ENCODE measurements at places on chromosomes 7 and 10. TPM values are rescaled to one million over a fixed set of nuclear protein-coding genes. Genes with fewer than 3 reads are reported as not detected.

DNA sequence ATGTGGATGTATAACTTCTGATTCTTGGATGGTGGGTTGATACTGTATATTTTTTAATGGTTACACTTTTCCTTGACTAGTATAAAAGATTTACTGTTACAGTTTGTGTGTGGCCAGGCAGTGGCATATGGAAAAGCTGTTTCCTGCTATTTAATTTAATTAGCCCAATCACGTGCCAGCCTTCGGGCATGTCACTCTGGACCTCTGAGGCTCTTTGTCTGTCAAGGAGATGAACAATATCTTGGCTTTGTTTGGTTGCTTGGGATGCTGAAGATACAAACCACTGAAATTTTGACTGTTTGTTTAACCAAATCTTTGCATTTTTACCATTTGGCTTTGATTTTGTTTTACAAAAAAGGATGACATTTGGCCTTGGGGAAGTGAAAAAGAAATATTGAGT lies 185.0 kb downstream of the HDAC9 start:
- no peak for DNase-seq

- DNase-seq, result no peak
These were observed 266.5 kb upstream of the YAE1 start for GRCh38 chr7:39299695-39300094.

DNA sequence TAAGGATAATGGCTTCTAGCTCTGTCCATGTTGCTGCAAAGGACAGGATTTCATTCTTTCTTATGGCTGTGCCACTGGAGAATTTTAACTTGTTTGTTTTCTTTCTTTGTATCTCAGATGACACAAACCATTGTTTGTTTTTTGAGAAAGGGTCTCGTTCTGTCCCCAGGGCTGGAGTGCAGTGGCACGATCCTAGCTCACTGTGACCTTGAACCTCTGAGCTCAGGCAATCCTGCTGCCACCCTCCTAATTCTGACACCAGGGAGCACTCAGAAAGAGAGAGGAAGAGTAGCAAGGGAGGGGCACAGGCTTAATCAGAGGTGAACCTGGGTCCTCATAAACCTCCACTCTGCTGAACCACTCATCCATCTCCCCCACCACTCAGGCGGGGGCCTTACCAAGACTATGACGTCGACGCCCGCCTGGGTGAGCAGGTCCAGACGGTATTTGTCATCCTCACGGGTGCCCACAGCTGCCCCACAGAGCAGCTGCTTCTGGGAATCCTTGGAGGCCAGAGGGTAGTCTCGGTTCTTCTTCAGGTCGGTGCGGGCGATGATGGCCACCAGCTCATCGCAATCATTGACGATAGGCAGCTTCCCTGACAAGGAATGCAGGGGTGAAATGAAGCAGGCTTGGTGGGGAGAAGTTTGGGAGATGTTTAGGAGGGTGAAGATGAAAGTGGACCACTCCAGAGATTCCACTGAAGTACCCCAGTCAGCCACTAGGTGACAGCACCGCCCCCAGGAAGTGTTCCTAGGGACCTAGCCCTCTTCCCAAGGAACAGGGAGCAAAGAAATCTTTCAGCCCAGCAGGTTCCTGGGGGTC lies 11.6 kb downstream of the IMPDH1 start:
- peak; percentile 64 for DNase-seq

SKIDA1 gene
- total RNA-seq, result 2.0 TPM

DNA sequence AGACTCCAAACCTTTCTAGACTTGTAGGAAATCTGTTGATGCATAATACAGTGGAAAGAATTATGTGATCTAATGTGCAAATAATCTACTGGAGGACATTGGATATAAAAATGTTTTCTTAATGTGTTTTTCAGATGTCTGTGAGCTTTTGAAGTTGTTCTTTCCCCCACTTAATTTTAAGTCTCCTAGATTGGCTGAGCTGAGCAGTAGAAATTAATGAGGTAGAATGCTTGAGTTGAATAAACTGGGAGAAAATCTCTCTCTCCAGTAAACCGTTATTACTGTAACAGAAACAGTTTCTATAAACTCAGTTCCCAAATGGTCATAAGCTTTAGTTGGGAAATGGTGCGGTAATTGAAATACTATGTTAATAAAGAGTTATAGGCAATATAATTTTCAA lies 15.7 kb downstream of the CSGALNACT2 start:
- DNase-seq, result no peak

- peak; percentile 12 for DNase-seq
These were observed 973 bp downstream of the GPR158 start for GRCh38 chr10:25175527-25176420.

DNA sequence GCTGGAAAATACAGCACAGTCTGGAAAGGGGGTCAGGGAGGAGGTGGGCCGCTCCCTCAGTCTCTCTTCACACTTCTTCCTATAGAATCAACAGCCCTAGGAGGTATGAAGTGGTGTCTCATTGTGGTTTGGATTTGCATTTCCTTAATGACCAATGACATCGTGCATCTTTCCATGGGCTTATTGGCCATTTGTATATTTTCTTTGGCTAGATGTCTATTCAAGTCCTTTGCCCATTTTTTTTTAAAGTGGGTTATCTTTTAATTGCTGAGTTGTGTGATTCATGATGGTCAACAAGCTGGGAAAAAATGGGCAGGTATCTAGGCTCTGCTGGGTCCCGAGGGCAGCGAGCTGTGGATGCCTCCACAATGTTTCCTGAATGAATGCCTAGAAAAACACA lies 29.1 kb downstream of the TMEM130 start:
- no peak for DNase-seq

DNA sequence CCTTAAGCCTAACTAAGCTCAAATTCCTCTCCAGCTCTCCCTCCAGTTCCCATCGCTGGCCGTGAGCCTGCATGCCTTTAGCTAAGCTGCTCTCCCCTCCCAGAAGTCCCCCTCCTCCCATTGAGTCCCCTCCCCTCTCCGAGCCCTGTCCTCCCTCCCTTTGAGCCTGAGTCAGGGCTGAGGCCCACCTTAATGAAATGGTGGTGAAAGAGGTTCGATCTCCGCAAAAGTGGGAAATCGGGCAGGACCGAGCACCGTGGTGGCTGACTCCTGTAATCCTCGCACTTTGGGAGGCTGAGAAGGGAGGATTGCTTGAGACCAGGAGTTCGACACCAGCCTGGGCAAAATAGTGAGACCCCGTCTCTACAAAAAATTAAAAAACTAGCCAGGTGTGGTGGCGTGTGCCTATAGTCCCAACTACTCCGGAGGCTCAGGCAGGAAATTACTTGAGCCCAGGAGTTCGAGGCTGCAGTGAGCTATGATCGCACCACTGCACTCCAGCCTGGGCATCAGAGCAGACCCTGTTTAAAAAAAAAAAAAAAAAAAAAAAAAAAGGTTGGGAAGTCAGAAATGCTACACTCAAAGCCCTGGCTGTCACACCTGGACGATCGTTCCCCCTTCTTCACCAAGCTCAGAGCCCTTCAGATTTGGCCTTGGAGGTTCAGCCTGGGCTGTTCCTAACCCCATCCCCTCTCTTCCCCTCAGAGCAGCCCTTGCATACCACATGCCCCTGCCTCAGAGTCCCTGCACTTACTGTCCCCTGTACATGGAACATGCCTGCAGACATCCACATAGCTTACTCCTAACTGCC lies 995 bp upstream of the CLDN3 start:
- no peak for DNase-seq

DNA sequence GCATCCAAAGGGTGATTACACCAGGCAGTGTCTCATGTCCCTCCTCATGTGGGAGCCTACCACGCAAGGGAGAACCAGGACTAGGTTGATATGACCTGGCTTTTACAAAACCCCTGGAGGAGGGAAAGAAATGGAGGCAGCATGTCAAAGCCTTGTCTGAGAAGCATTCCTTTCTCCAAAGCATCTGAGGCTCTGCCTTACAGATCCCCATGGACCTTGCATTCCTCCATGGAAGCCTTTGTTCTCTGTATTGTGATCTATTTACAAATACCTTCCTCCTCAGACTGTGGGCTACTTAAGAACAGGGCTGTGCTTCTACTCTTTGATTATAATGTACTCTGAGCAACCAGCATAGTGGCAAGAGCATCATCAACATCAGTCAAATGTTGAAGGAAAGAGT lies 197.0 kb downstream of the PLXNA4 start:
- no peak for DNase-seq

DNA sequence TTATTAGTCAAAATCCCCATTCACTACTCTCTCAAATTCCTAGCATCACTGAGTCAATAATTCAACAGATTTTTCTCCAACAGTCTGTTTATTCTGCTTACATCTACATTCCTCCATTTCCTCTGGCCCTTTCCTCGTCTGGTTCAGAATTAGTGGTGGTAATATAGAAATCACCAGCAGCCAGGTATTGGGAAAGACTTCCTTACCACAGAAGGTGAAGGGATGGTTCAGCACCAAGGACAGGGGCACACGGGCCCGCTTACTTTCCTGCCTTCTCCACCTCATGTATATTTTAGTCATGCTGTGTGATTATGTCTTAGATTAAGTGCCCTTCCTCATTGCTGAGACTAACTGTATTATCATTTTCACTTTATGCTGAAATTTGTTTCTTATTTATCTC lies 70.4 kb upstream of the APBB1IP start:
- DNase-seq, result peak; percentile 6

DNA sequence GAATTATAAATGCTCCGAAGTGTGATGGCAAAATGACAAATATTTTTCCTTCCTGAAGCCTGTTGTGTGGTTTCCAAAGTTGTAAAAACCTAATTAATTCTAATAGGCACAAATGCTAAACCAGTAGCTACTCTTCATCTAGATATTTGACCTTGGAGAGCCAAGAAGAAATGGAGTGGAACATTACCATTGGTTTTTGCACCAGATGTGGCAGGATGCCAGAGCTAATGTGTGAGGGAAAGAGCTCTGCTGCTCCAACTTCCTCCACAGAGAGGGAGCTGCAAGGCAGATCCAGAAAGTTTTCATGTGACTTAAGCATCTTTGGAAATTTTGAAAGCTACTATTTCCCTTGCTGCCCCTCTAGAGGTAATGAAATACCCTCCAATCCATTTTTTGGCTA lies 65.1 kb upstream of the HPS1 start:
- no peak for DNase-seq

SLC18A2 gene
- 0.44 TPM for total RNA-seq

GRCh38 chr10:122279725-122280141 lies 8.6 kb downstream of the BTBD16 start:
- no peak for DNase-seq

DNA sequence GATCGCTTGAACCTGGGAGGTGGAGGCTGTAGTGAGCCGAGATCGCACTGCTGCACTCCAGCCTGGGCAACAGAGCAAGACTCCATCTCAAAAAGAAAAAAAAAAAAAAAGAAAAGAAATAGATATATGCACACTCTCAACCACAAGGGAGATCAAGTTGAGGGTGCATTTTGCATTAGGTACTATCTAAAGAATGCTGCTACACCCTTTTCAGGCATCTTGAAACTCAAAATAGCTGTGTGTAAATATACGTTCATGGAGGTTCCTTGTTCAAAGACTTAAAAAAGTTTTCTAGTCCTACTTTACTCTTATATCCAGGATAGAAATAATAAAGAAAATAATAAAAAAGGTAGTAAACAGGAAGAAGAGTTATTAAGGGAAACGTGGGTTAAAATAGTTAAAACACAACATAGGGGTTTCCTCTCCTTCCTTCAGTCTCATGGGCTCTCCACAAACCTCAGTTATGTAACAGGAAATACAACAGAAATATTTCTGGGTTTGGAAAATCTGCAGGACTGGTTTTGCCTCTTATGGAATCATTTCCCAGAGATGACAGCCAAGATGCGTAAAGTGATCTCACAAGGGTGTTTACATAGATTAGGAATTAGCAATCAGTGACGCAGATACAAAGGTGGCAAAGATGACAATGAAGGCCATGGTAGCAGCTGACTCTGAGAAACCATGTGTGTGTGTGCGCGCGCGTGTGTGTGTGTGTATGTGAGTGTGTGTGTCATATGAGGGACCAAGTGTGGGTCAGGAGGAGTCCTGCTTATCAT lies 15.1 kb downstream of the STEAP4 start:
- DNase-seq, result no peak

NDUFB2 gene
- 660 TPM for total RNA-seq

PNLIP gene
- total RNA-seq, result 1.5 TPM

DNA sequence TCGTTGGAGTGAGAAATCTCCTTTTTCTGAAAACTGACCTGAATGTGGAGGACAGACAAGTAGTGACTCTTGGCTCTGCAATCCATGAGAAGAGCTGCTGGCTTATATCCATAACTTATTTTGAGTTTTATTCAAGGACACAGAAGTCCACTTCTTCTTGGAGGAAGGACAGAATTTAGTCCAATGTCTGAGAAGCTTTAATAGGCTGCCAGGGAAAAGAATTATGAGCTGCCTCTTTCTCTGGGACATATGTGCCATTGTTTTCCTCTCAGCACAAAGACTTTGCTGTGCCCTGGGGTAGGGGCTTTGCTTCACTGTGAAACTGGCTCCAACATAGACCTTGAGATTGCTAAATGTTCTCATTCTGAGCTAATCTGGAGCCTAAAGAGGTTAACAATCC lies 20.5 kb upstream of the AOC1 start:
- no peak for DNase-seq

PAPOLB gene
- total RNA-seq, result not detected

- no peak for DNase-seq
These were observed 48.1 kb downstream of the RGS10 start for GRCh38 chr10:119494236-119495020.

DNA sequence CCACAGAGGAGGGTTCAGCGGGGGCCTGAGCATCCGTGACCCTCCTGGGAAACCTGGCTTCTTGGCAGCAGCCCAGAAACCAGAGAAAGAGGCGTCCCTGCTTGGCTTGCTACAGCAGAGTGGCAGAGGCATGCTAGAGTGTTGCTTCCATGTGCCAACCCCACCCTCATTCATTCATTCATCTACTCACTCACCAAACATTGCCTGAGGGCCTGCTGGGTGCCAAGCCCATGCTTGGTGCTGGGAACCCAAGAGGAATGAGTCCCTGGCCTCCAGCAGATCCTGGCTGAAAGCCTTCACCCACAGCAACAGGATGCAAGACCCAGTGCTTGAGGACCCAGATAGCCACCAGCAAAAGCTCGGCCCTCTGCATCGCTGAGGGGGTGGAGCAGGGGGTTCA lies 129.0 kb downstream of the CDH23 start:
- DNase-seq, result no peak

TMEM139 gene
- total RNA-seq, result 7.1 TPM

GRCh38 chr10:89567576-89568245 lies 32.3 kb upstream of the SLC16A12 start:
- no peak for DNase-seq

All from heart right ventricle (tissue), 16 donors.